A172 (cell line): ENCODE measurements at places on chromosomes 5 and 9.
A peak's percentile ranks its signal among the peaks of the same experiment; 100 is the strongest.

- no peak for DNase-seq
Measured at GRCh38 chr9:81616141-81616540, 73.2 kb downstream of the TLE1 start.

DNA sequence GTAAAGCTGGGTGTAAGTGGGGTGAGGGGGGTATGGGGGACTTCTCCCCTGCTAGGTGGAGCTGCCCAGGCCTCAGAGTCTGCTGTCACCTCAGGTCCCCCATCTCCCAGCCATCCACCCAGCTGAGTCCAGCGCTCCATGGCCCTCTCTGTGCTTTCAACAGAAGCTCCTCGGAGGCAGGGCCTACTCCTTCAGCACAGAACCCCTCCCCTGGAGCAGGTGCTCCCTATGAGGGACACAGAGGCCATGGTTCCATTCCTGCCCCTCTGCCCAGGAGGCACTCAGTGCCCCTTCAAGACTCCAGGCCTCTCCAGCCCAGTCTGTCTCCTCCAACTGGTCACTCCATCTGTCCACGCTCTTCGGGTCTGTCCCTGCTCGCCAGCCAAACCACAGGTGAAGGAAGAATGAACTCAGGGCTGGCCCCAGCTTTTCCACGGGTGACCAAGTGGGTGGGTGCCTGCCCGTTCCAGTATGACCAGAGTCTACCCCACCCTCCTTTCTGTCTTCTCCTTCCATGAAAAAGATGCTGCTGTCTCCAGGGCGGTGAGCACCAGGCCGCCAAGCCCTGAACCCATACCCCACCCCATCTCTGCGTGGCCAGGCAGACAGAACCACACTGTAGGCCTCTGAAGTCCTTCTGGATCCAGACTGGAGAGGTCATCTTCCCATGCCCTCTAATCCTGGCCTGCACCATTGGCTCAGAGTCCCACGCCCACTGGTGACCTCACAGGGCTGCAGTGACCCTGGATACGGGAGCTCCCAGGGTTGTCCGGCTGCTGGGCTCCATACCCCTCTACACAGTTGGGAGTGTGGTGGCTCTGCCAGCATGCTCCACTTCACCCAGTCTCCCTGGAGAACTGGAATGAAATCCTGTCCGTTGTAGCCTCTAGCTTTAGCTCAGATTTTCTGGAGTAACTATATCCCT lies 11.9 kb downstream of the GBGT1 start:
- DNase-seq: no peak

DNA sequence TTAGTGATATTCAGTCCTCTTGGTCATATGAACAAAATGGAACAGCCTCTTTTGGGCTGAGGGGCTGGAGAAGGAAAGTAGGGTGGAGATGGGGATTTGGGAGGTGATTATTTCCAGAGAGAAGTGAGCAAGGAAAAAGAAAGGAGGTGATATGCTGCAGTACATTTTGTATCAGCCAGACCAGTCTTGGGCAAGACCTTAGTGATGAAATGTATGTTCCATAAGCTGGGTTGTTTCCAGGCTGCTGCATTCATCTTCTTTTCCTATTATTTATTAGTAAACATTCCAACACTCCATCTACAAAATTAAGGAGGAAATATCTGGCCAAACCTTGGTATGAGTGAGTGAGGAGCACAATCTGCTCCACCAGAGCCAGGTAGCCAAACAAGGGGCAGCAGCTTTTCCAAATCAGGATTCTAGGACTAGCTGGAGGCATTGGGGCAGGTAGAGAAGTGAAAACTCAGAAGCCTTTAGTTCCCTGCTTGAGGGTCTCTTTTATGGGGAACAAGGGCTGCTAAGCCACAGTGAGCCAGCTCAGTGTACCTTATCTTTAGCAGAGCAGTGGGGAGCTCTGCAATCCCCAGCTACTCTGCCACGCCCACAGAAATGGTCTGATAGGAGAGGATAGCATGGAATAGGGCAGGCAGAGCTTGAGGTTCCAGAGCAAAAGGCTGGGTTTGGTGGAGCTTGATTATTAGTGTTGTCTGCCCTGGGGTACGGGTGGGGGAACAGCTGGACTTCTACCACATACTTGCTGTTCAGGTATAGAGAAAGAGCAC lies 19.5 kb downstream of the RAD1 start:
- no peak for DNase-seq

DNA sequence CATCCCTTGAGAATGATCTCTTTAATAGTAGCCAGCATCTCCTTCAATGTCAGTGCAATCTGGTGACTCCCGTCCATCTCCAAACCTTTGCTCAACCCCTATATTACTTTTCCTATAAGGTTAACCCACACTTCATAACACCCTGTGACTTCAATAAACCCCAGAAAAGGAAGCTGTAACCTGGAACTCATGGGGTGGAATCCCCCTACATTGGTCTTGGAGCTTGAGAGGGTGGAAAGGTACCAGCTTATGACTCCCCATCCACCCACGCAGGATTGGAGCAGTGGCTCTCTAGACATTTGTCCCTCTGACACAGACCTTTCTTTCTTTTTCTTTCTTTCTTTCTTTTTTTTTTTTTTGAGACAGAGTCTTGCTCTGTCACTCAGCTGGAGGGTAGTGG lies 54.7 kb upstream of the ZFR start:
- DNase-seq: no peak

DNA sequence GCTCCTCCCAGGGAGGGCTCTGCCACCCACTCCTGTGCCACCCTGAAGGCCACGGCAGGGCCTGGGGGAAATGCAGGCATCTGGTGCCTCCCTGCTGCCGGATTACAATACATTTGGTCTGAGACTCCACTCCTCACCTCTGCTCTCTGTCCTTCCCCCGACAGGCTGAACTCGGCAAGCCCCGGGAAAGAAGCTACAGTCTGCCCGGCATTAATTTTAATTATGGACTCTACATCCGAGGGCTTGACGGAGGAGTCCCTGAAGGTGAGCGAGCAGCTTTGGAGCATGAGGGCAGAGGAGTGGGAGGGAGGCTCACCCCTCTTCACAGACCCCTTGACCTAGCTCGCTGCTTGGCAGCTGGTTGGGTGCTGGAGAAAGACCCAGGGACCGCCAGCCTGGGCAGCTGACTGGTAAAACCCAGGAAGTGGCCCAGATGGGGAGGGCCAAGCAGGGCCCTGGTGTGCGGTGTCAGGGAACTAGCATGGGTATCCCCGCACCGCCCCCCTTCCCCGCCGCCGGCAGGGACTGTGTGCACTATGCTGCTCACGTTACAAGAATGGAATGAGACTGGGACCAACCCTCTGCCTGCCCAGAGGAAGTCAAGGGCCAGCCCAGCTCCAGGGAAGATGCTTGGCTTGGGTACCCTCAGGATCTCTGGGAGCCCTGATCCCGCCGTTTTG lies 83.7 kb upstream of the BARHL1 start:
- DNase-seq: no peak

DNA sequence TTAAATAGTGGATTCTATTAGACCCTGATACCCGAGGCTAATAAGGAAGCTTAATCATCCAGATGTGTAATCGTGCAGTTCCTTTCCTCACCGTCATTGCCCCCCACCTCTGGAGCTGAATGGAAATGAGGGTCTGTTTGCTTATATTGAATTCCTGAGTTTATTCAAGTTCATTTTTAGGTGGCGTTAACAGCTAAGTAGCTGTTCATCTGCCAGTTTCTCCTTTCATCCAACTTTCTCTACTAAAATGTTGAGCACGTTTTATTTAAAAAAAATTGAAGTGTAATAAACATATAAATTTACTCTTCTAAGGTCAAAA lies 291.0 kb downstream of the DOCK8 start:
- DNase-seq: no peak

DNA sequence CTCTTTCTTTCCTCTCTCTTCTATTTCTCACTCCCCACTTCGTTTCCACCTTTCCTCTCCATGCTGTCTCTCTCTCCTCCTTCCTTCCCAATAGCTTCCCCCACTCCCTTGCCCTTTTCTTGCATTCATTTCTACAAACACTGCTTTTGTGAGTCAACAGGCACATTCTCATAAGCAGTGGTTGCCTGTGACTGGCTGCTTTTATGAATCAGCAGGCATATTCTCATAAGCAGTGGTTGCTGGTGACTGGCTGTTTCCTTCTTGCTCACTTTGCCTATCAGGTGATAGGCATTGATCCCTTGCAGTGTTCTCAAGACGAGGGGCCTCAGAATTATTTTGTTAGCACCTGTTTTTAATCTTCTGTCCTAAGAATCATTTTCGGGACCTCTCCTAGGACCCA lies 116.1 kb upstream of the ACTBL2 start:
- peak; percentile 58 for DNase-seq

GRCh38 chr5:419970-420369 lies 23.0 kb upstream of the EXOC3 start:
- no peak for DNase-seq

DNA sequence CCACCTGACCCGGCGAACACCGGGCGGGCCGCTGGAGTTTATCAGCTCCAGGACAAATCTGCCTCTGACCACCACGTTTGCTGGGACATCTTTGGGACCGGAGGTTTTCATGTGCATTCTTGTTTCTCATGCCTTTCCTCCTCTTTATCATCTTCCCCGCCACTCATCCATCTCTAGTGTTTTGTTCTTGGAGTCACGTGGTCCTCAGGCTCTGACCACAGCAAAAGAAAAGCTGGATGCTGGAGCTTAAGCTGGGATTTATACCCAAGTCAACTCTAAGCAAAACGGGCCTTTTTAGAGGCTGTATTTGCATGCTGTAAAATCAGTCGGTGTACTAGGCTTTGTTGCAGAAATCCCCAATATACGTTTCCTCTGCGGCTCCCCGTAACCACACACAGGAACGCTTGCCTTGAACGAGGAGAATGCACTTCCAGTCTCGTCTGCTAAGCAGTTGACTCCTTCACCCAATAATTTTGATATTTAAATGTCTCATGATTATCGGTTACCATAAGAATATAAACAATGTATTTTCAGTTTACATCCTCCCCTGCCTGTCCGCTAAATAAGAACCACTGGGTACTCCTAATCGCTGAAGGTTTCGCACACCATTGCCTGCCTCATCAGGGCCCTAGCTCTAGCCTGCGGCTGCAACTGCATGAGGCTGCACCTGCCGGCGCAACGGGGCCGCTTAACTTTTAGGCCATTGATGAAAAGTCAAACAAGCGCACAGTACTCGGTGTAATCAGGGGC lies 560 bp upstream of the NDUFS6 start:
- DNase-seq: no peak

GRCh38 chr5:18281947-18282581 lies 647.8 kb downstream of the TAF11L14 start:
- peak; percentile 69 for DNase-seq

GRCh38 chr9:111872886-111873285 lies 23.7 kb upstream of the UGCG start:
- no peak for DNase-seq

GRCh38 chr5:115423541-115423940 lies 121.0 kb downstream of the FEM1C start:
- DNase-seq: no peak
